Activated CD4-positive, alpha-beta T cell treated with anti-CD3 and anti-CD28 coated beads, Interleukin-2, amount 50 U/mL, for 24 hours (primary cell): ENCODE measurements at places on chromosomes 2 and 18.

DNA sequence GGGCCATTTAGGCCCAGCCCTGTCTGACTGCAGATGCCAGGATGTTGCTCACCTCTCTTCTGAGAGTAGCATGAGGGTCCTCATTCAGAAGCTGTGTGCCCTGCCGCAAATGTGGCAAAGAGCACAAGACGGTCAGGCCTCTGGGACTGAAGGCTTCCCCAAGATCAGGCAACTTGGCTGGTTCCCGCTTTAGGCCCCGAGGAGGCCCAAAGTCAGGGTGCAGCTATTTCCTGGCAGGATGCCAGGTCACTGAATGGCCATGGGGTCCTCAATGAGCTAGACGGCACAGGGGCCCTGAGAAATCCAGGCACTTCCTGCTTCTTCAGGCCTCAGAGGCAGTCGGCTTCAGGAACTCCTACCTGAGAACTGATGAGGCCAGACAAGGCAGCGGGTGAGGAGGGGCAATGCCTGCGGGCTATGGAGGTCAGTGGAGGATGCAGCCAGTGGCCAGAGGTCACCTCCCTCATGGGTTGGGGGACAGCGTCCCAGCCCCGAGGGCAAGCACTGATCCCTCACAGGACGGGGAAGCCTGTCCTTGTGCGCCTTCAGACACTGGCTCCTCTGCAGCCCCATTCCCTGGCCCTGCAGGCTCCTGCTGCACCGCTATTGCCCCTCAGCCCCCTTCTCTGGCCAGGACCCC lies 44.9 kb downstream of the LMAN2L start:
- DNase-seq = no peak

DNA sequence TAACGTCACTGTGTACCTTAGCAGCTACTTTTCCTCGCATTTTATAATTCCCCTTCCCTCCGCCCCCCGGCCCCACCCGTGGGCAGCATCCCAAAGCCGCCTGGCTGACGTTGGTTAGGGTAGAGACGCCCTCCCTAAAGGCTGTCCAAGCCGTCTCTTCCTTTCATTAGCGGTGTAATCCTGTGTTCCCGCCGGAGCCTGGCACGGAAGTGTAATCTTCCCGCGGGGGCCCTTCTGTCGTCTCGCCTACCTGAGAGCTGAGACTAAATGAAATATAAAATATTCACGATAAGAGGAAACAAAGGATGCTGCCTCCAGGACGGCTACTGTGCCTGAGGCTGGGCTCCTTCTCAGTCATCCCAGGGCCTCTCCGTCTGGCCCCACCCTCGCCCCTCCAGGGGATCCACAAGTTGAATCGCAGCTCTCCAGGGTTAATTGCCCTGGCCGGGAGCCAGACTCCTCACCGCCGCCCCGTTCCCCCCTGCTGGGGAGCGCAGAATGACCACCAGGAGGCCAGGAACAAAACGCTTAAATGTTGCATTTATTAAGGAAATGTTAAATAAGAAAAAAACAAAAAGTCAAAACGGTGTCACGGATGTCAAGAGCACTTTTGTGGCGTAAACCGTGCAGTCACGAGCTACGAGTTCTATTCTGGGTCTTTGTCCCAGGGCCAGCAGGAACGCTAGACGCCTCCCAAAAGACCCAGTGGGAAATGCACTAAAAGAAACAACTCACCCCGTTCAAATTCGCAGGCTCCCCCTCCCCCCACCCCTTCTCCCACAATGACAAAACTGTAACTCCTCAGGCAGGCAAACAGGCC lies 1.5 kb downstream of the RPRM start:
- DNase-seq = no peak

DNA sequence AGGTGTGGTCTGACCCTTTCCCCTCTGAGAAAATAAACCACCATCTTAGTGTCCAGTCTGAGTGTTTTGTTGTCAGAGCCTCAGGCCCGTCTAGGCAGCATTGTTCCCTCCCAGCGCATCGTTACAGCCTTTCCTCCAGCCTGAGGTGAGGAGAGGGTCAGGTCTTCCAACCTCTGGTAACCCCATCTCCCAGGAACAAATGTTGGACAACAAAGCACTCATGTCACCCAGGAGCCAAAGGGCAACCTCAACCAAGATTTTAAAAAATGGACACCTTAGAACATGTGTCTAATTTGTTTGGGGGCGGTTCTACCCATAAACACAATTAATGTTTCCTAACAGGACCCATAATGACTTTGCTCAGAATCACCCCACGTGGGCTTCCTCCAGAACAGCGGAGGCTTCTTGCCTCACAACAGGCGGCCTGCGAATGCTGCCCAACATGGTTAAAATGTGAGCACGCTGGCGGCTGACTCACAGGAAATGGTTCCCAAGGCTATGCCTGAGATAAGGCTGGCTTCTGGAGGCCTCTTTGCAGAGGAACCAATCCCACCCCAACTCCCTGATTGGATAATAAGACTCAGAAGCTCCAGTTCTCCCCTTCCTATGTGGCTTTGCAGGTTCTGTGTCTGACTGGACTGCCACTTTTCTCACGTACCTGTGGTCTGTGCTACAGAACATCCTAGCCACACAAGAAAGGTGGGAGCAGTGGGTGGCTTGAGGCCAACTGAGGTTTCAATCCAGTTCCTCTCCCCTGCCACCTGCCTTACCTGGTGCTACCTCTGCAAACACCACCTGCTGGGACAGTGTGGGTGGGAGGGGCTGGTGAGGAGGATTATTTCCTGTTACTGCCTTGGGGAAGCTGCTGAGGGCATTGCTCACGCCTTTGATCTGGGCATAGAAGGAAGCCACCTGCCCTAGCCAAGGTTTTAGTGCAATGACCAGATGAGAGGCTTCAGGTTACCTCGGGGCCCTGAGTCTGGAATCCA lies 108.8 kb downstream of the B3GNT2 start:
- no peak for DNase-seq

GRCh38 chr2:23118313-23118712 lies 266.7 kb upstream of the KLHL29 start:
- no peak for DNase-seq

DNA sequence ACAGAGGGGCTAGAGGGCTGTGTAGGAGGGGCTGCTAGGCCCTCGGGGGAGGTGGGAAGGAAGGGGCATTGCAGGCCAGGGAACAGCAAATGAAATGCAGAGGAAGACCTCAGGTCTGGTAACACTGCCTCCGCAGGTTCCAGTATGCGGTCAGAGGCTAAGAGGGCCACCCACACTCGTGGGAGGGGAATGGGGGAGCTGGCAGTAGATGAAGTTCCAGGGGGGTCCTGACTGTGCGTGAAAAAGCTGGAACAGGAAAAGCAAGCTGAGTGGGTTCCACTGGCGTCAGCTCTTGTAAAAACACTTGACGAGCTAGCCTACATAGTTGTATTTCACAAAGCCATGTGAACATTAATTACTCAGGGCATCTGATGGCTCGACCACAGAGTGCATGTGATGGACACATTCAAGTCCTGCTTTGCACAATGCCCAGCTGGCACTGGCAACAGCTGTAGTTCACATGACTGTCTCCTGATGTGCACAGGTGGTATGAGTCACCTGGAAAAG lies 29.0 kb upstream of the PTPN4 start:
- no peak for DNase-seq

DNA sequence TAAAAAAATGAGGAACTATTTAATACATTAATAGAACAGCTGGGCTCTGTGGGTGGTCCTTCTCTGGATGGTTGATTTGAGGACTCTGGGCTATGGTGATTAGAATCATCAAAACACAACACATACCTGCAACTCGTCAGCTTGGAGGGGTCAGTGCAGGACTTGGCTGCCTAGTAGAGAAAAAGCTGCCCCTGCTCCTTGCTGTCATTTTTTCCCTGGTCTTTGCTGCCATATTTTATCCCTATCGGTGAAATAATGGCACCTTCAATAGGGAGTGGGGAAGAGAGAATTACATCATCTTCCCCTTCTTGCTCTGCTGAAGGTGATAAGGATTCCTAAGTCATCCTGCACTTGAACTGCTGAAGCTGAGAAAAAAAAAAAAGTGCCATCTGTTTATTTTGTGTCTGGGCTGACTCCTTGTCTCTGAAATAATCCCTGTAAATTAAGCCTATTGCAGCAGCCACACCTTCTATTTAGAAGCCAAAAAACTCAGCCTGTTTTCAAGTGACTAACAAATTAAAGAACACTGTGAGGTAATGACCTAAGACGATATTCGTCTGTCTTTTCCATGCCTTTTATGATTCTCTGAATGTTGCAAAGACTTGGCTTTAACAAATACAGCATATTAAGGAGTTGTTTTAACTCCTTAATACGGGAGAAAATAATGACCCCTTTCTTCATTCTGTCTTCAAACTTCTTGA lies 89.3 kb downstream of the ACVR1 start:
- DNase-seq = no peak

GRCh38 chr2:152336854-152337510 lies 2.0 kb downstream of the FMNL2 start:
- no peak for DNase-seq

- no peak for DNase-seq
Measured at GRCh38 chr18:31702449-31702848, 18.1 kb upstream of the B4GALT6 start.

- no peak for DNase-seq
Measured at GRCh38 chr2:121831841-121832240, 76.4 kb downstream of the TSN start.
